ENCODE measurements at places on chromosomes 16 and 17.
A peak's percentile ranks its signal among the peaks of the same experiment; 100 is the strongest.

DNA sequence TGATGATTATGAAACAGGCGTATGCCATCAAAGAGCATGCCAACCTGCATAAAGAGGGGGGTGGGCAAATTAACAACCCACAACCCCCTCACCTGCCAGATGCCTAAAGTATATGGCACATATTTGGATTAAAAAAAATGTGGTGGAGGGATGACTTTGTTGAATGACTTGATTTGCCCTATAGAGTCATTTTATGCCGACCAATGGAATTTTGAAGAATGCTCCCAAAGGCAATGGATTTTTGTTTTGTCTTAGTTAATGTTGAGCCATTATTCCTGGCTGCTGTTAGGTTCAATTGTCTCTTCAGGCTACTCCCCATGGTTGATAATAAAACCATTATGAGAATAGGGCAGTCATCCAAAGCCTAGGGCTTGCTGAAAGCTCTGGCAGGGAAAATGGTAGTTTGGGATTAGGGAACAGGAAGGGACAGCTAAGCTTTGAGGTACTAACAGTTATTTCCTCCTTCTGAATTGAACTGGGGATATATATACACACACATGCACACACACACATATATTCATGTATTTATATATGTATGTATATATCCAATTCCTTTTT is 5.8 kb upstream of the CHCT1 start:
- DNase-seq, result no peak

- DNase-seq, result peak; percentile 97
Measured at GRCh38 chr17:43760254-43760852, 1.8 kb upstream of the SOST start.

- DNase-seq, result no peak
Measured at GRCh38 chr17:37558299-37558698, 50.9 kb downstream of the SYNRG start.

DNA sequence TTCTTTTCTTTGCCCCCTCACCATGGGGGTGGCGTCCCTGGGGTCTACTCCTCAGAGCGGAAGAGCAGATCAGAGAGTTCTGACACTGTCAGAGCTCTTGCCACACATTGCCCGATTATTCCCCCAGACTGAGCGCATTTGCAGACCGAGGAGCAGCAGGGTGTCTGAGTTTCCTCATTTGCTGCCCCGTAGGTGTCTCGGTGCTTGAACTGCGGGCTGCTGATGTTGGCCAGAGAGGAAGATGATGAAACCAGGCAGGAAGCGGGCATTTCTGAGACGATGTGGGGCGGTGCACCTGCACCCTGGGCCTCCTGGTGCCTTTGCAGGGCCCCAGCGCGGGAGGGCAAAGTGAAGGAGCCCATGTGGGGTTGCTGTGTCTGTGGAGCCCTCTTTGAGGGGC is 55.2 kb downstream of the ARSG start:
- DNase-seq, result no peak

- no peak for DNase-seq
Measured at GRCh38 chr17:41863074-41863848, 2.0 kb downstream of the KLHL11 start.

GRCh38 chr16:14569213-14569612 is 60.8 kb downstream of the PARN start:
- DNase-seq, result no peak

DNA sequence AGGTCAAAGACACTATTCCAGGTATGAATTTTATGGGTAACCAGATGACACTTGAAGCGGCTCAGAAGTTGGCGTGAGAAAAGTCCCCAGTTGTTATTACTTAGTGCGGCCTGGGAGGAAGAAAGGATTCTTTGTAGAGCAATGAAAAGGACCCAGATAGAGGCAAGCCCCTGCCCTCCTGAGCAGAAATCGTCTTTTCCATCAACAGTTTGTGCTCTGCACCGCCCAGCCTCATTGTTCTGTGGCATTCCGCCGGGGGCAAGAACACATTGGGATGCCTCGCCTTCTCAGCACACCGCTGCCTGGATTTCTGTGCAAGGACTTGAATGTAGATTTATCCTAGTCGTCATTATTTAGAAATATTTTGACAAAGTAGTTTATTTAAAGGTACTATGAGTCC is 32.7 kb upstream of the CRHR1 start:
- no peak for DNase-seq

GRCh38 chr17:76082326-76083251 is 3.6 kb downstream of the ZACN start:
- peak; percentile 47 for DNase-seq
